ENCODE measurements at places on chromosomes 2 and 18.

- DNase-seq: no peak
Measured at GRCh38 chr18:9337873-9338272, 3.3 kb downstream of the TWSG1 start.

GRCh38 chr18:58225101-58225500, 181.1 kb downstream of the NEDD4L start:
- DNase-seq: no peak

DNA sequence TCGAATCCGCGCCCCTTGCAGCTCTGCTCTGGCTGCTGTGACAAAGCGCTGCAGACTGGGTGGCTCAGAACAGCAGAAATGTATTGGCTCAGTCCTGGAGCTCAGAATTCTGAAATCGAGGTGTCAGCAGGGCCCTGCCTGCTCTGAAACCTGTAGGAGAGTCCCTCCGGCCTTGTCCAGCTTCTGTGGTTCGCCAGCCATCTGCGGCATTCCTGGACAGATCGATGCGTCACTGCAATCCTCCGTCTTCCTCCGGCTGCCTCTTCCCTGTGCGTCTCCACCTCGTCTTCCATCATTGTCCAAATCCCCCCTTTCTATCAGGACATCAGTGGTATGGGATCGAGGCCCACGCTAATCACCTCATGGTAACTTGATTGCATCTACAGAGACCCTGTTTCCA, 115.2 kb downstream of the RNF144A start:
- no peak for DNase-seq

- DNase-seq: no peak
Measured at GRCh38 chr2:116988303-116988702, 826.2 kb upstream of the DDX18 start.

- DNase-seq: peak; percentile 78
Measured at GRCh38 chr18:62716619-62717168, 1.4 kb downstream of the PHLPP1 start.

DNA sequence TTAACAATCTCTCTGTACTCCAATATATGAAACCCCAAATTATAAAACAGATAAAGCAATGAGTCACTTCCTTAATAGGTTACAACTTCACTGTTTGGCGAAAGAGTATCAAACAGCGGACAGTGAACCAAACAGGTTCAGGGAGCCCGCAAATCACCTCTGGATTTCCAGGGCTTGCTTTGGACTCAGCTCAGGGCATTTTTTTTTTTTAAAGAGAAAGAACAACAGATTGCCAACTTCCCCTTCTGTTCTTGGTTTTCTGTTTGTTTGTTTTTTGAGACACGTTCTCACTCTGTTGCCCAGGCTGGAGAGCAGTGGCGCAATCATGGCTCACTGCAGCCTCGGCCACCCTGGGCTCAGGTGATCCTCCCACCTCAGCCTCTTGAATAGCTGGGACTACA, 52.7 kb downstream of the ABCB11 start:
- DNase-seq: no peak

DNA sequence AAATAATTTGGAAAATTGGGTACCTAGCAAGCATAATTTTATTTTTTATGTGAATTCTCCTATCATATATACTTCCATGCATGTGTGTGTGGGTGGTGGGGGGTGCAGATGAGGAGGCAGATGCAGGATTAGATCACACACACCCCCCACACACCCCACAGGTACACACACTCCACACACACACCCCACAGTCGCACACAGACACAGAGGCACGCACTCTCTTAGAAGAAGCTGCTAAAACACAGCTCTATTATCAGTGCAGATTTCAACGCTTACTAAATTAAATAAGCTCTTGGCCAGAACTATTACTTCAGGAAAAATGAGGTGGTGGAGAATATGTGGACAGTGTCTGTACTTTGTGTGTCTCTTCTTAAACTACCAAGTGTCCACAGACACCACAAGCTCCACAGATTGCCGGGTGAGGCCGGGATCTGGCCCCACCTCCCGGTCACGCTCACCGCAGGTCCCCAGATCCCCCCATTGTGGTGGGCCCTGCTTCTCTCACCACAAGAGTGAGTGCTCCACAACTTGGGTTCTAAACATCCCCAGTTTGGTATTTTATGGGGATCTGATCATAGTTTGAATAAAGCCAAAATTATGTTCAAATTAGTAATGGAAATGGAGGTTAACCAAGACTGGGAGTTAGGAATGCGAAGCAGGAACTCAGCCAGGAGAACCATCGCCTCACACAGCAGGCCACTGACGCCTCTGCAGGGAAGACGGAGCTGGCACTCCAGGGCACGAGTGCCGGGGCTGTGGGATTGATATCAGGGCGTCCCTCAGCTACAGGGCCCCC, 102.1 kb downstream of the PXDN start:
- no peak for DNase-seq

GRCh38 chr2:144548532-144549191, 28.7 kb upstream of the ZEB2 start:
- DNase-seq: no peak

DNA sequence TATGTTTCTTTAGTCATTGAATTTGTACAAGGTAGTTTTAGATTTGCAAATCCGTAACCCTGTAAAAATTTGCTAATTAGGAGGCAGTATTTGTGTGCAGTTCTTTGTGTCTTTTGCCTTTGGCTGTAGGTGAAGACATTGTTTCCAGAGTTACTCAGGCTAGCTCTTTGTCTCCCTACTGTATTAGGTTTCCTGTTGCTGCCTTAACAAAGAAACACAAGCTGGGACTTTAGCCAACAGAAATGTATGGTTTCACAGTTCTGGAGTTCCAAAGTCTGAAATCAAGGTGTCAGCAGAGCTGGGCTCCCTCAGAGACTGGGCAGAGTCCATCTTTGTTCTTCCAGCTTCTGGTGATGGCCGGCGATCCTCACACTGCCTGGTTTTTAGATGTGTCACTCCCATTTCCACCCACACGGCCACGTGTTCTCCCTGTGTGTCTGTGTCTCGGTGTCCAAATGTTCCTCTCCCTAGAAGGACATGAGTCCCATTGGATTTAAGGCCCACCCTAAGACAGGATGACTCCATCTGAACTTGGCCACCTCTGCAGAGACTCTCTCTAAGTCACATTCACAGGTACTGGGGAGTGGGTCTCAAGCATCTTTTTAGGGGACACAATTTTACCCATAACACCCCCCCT, 309.7 kb downstream of the GALR1 start:
- DNase-seq: no peak

DNA sequence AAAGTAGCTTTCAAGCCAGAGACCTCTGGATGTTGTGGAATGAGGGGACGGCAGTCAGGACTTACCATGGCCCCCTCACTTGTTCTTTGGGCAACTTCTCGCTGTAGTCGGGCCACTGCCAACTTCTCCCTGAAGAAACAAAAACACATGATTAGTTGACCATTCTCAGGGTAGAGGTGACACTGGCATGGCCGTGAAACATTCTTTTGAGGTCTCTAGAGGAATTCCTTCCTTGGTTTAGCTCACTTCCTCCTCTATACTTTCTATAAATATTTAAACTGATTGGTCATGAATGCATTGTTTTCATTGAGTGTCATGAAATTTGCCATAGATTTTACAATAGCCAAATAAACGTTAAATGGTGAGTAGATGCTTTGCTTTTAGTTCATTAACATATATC, 354.6 kb downstream of the NCKAP5 start:
- DNase-seq: no peak

GRCh38 chr18:22169011-22169888, at the start of gene GATA6:
GATA6 (plus strand) TSS chr18:22169589; CDS start chr18:22171145, 1,556 bp downstream.
- peak; percentile 83 for DNase-seq

GRCh38 chr2:174868878-174869277, 104.6 kb upstream of the CHRNA1 start:
- DNase-seq: no peak

DNA sequence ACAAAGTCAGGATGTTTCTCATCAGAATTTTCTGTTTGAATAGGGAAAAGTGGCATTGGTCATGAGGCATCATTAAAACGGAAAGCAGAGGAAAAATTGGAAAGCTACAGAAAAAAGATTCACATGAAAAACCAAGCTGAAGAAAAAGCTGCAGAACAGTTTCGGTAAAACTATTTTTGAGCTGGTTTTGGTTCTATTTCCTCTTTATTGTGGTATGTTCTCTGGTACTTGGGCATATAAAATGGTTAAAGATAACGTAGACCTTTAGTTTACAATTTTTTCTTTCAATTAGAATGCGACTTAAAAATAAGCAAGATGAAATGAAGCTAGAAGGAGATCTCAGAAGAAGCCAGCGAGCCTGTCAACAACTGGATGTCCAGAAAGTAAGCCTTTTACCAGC, 7.6 kb downstream of the GPATCH11 start:
- DNase-seq: no peak

DNA sequence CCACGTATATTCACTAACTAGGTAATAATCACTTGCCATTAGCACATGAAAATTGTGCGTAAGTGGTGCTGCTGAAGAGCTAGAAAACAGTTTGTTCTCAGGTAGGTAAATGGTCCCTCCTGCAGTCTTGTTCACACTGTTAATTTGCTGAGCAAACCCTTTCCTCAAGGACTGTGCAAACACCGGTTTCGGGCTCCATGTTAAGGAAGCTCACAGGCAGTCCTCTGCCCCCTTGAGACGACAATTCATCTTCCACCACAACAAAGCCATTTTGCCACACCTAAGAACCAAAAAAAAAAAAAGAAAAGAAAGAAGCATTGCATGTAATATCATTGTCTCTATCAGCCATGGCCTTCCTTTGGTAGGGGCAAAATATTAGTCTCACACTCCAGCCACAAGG, 193.9 kb downstream of the BCL11A start:
- DNase-seq: no peak

GRCh38 chr2:180523621-180524340, 456.6 kb upstream of the UBE2E3 start:
- no peak for DNase-seq

DNA sequence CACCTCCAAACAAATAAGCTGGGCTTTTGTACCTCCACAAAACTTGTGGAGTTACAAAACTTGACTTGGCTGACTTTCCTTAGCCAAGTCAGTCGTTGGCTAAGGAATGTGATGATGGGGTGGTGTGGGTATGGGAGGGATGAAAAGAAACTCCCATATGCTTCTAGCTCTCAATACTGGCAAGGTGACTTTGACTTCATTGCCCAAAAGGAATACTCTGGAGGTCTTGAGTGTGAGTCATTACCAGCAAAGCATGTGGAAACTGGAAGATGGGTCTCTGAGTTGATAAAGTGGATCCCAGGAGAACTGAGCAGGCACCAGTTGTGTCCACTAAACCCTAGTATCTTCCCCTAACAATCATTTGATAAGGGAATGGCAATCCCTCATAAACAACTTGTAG, 226.7 kb downstream of the GULP1 start:
- no peak for DNase-seq

DNA sequence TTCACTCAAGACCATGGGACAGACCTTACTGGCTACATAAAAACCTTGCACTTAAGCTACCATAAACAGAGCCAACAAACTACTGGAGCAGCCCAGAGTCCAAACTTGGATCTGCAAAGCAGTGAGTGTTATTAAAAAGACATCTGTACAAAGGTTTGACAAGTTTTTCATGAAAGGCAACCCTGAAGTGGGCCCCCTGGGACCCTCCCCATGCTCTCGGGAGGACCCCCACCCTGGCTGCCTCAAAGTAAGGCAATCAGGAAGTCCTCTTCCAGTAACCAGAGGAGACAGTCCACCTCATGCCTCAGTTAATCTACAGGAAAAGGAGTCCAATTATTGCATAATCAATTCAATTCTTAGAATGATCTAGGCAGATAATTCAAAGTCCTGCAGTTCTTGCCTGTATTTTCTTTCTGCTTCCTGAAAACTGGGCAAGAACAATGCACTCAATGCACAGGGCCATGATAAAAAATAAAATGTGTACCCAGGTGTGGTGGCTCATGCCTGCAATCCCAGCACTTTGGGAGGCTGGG, 69.7 kb downstream of the TBC1D8 start:
- no peak for DNase-seq

DNA sequence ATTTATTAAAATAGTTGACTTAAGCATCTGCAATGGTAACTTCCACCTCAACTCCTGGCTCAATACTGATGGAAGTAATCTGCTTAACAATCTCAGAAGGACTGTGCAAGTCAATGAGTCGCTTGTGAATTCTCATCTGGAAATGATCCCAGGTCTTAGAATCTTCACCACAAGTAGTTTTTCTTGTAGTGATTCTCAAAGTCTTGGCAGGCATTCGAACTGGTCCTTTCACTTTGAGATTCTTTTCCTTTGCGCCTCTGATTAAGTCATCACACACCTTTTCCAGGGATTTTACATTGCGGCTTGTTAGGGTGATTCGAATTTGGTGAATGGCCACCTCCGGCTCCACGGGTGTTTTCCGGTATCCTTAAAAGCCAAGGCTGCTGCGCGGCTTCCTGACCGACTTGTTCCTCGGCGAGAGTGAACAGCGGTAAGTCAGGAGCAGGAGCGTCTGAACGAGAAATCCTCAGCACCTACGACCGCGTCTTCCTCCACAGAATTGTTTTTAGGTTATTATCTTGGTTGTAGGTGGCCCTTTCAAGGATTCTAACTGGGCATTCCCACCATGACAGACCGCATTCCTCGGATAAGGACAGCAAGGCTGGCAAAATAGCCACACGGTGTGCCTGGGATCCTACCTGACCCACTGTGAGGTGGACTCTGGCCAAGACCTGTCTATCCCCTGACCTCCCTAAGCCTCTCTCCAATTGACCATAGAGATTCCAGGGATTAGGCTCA, 23.8 kb upstream of the SLC20A1 start:
- DNase-seq: no peak

GRCh38 chr2:178473373-178473772, 5.0 kb downstream of the FKBP7 start:
- DNase-seq: no peak

- no peak for DNase-seq
Measured at GRCh38 chr2:172671501-172671900, 64.1 kb upstream of the RAPGEF4 start.

DNA sequence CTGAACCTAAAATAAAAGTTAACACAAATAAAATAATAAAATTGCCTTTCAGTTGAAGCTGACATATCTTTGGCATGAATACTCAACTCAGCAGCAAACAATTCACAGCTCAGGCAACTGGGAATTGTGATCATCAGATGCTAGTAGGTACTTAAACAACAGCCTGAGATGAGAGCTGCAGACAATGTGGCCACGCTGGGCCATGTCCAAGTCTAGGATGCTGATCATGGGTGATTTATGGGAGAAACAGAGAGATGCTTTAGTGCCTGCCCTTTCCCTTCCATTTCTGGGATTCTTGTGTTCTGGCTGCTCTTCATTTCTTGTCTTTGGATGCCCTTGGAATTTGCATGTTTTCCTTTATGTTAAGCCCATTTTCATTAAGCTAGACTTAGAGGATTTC, 212.4 kb upstream of the CWC22 start:
- DNase-seq: no peak

DNA sequence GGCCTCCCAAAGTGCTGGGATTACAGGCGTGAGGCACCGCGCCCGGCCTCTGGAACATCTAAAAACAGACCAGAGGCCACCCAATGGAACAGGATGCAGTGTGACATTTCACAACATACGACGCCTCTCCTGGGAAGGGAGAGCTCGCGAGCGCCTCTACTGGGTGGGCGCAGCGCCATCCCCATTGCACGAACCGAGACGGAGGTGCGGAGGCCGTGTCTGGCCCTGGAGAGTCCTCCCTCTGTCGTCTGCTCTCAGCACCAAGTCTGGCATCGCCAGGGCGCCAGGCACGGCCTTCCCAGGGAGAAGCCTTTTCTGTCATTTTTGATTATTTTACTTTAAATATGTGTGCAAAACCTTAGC, 9.4 kb upstream of the GBX2 start:
- DNase-seq: no peak

- DNase-seq: no peak
Measured at GRCh38 chr2:40062381-40062780, 283.3 kb upstream of the THUMPD2 start.

Measured in type B pancreatic cell (in vitro differentiated cells).